ENCODE measurements at places on chromosomes 13 and 19. TPM values are rescaled to one million over a fixed set of nuclear protein-coding genes. Genes with fewer than 3 reads are reported as not detected.

WDR62 gene
- total RNA-seq, result 17.5 TPM

DNA sequence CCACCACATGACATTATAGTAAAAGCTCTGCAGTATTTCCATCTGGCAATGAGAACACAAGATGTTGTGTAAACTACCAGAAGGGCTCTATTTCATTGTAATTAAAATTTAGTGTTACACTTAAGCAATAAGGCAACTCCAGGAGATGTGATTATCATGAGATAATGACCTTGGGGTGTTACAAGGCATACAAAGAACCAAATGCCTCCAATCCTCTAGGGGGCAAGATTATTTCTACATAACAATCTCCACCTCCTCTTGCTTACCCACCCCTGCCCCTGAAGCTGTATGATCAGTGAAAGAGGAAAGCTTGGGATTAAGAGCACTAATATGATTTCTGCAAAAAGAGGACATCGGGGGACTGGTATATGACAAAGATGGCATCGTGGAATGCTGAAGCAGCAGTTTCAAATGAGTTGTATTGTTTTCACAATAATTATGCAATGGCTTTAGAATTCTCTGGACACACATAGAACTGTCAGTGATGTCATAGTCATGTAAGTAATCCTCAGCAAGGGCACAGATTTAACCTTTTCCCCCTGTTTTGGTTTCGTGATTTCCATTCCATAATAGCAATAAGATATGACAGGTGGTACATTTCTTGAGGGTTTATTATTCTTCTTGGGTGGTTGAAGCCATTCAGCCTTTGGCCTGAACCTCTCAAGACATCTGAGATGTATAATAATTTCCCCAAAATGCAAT is 295.3 kb downstream of the MZT1 start:
- no peak for DNase-seq

GRCh38 chr19:5955636-5955935 is 22.4 kb downstream of the RANBP3 start:
- DNase-seq, result no peak

GRCh38 chr19:44806291-44806690 is 2.6 kb upstream of the BCAM start:
- no peak for DNase-seq

- DNase-seq, result no peak
Measured at GRCh38 chr19:16367261-16367683, 42.6 kb downstream of the KLF2 start.

Data from activated naive CD4-positive, alpha-beta T cell treated with anti-CD3 and anti-CD28 coated beads, Interleukin-2, amount 50 U/mL, for 72 hours (primary cell).